ENCODE measurements at places on chromosomes 2 and 18. TPM values are rescaled to one million over a fixed set of nuclear protein-coding genes. Genes with fewer than 3 reads are reported as not detected.

- no peak for DNase-seq
These were observed 8.2 kb downstream of the WDR54 start for GRCh38 chr2:74429487-74430451.

- no peak for DNase-seq
These were observed 622.1 kb upstream of the ZEB2 start for GRCh38 chr2:145141981-145142380.

The SAG gene
- not detected for total RNA-seq

The RNF103 gene
- 27.6 TPM for total RNA-seq

The MYL12A gene
- 299 TPM for total RNA-seq

The SLC4A3 gene
- total RNA-seq = 12.2 TPM
